ENCODE measurements at places on chromosomes 3 and 15.

DNA sequence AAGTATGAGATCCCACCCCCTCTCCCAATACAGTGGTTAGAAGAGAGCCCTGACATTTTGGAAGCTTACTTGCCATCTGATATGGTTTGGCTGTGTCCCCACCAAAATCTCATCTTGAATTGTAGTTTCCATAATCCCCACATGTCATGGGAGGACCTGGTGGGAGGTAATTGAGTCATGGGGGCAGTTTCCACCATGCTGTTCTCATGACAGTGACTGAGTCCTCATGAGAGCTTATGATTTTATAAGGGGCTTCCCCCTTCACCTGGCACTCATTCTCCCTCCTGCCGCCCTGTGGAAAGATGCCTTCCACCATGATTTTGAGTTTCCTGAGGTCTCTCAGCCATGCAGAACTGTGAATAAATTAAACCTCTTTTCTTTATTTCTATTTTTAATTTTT is 28.8 kb upstream of the HES1 start:
- DNase-seq: no peak

DNA sequence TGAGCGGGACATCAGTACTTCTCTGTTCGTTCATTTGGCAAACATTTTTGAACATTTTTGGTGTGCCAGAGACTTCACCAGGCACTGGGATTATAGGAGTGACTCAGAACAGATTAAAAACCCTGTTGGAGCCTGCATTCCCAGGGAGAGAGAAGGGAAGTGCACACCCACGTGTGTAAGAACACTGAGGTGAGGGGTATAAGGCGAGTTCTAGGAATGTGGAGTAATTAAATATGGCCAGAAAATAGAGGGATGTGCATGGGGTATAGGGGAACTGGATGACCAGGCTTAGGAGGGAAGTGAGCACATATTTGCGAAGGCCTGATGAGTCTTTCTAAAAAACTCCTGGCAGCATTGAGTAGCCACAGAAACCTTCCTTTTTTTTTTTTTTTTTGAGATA is 401.2 kb upstream of the C2CD4B start:
- DNase-seq: no peak

DNA sequence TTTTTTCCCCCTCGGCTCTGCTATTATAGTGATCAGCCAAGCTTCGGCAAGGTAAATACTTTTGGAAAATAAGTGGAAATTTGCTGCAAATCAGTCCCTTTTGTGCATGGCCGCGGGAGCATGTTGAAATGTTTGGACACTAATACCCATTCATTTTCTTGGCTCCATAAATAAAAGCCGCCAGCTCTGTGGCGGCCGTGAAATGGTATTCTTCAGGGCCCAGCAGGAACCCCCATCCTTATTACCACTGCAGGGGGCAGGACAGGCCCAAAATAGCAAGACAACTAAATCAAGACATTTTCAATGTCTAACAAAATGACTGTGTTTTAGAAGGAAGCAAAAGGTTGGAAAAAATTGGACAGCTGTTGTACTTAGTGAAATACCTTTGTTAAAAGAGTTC is 362.3 kb downstream of the NR2F2 start:
- no peak for DNase-seq

DNA sequence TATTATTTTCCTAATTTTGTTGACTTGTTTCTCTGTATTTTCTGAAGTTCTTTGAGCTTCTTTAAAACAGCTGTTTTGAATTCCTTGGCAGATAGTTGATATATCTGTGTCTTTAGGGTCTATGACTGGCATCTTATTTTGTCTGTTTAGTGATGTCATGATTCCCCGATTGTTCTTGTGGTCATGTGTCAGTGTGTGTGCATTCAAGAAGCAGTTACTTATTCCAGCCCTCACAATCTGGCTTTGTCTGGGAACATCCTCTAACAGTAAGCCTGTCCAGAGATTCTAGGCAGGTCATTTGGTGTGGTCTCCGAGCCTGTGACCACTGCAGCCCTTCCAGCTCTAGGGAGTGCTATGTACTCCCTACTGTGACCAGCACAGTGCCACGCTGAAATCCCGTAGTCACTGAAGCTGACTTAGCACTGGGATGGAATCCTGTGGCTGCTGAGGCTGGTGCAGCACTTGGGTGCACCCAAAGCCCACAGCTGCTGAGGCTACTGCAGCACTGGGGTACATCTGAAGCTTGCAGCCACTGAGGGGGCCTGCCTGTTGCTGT is 6.7 kb downstream of the LNP1 start:
- no peak for DNase-seq

DNA sequence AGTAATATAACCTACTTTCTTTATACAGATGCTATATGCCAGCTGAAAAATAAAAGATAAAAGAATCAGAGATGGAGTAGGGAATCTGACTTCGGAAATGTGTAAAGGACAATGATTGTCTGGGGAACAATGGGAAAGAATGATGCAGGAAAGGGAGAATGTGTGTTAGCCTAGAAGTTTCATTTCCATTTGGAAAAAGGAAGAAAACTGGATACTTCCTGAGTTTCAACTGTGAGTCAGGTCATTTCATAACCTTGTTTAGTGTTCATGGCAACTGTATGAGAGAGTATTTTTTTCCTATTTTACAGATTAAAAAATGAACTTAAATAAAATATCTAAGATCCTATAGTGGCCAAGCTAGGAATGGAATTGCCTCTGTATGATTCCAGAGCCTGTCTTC is 261.3 kb upstream of the NECTIN3 start:
- DNase-seq: no peak

DNA sequence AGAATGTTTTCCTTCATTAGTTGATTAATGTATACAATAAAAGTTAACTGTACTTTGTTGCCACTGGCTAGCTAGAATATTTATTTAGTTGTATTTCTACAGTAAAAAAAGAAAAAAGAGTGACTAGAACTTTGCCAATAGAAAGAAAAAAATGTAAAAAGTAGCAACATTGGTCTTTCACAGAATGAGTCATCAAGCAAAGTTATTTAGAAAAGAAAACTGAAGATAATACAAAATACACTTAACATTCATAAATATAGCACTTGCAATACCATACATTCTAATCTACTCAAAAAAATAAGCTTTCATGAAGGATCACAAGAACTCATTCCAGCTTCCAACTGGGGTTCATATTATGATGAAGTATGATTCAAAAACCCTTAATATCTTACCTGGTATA is 83.4 kb downstream of the AQR start:
- no peak for DNase-seq

Data from activated T-helper 1 cell treated with anti-CD3 and anti-CD28 coated beads, Interleukin-2, amount 50 U/mL, for 16 hours (primary cell).